ENCODE measurements at places on chromosomes 3 and 15. TPM values are rescaled to one million over a fixed set of nuclear protein-coding genes. Genes with fewer than 3 reads are reported as not detected.

Gene SLC4A7
- 50.7 TPM for total RNA-seq

Gene DOCK3
- 0.12 TPM for total RNA-seq

Gene SETD2
- total RNA-seq, result 31.4 TPM

Gene LRRC34
- total RNA-seq, result 0.74 TPM

Gene HGD
- 0.22 TPM for total RNA-seq

Gene TICRR
- total RNA-seq, result 4.6 TPM

Gene TMEM212
- total RNA-seq, result not detected

Gene DUOXA2
- not detected for total RNA-seq

Gene PPCDC
- total RNA-seq, result 12.3 TPM

Gene GOLGA8O
- total RNA-seq, result 0.17 TPM

Gene FEZF2
- total RNA-seq, result not detected

Gene GPR171
- total RNA-seq, result not detected

Gene EPB42
- not detected for total RNA-seq

Gene C3orf20
- total RNA-seq, result not detected

Gene WNT7A
- total RNA-seq, result not detected

Gene ONECUT1
- not detected for total RNA-seq

Gene AHSG
- not detected for total RNA-seq

- H3K4me3 ChIP-seq, result no peak overlapping the region
- H3K27me3 ChIP-seq, result no peaks in the 10 kb centered on the region
- H3K36me3 ChIP-seq, result no peaks in the 10 kb centered on the region
- H3K4me1 ChIP-seq, result no peaks in the 10 kb centered on the region
Observed at GRCh38 chr3:131082871-131083863, 56.5 kb downstream of the NEK11 start.

GRCh38 chr3:58586776-58587192 is 9.6 kb upstream of the FAM107A start:
- no peak overlapping the region for H3K27ac ChIP-seq
- H3K36me3 ChIP-seq, result 0 out of 2 replicates have a peak, but pooled peaks cover 6% of the 10 kb centered on the region
- no peak for DNase-seq

GRCh38 chr3:179624451-179624850 is 19.9 kb downstream of the NDUFB5 start:
- no peak overlapping the region for H3K4me3 ChIP-seq
- peaks cover 14% of the 10 kb centered on the region for H3K4me1 ChIP-seq
- DNase-seq, result peak; percentile 53
- peaks cover 38% of the 10 kb centered on the region for H3K36me3 ChIP-seq
- H3K27me3 ChIP-seq, result no peaks in the 10 kb centered on the region
- peak overlapping the region; percentile 36 for H3K27ac ChIP-seq

GRCh38 chr3:69252631-69253030 is 130.2 kb upstream of the LMOD3 start:
- no peaks in the 10 kb centered on the region for H3K4me1 ChIP-seq
- DNase-seq, result no peak
- H3K27ac ChIP-seq, result no peak overlapping the region
- no peaks in the 10 kb centered on the region for H3K36me3 ChIP-seq

DNA sequence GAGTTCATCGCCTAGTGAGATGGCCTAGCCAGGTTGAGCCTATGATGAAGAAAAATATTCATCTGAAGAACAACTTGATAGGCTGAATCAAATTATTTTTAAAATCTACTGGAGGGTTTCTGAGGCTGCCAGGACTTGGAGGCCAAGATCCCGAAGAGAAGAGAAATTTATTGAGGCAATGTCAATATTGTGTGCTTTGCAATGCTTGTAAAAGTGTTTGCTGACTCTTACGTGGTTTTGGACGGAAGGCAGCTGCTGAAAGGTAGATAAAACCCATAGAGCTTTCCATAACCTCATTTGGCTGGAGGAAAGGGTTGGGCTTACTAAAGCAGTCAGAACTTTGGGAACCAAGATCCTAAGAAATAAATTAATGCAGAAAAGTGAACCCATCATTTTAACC is 361.0 kb upstream of the IL12A start:
- DNase-seq, result no peak
- peaks cover 7% of the 10 kb centered on the region for H3K36me3 ChIP-seq
- H3K27me3 ChIP-seq, result no peaks in the 10 kb centered on the region
- no peak overlapping the region for H3K27ac ChIP-seq

DNA sequence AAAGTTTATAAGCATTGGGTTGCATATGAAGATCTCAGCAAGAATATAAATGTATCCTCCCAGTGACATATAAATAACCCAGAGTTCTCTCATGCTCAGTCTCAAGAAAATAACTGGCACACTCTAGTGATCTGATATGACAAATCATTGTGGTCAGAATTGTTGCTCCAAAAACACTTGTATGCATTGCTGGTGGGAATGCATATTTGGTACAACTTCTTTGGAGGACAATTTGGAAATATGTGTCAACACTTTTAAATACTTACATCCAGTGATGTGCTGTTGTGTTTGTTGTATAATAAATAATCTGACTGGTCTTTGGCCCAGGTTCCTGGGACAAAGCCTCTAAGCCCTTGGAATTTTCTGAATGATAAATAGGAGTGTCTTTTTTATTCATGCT is 66.7 kb upstream of the STT3B start:
- H3K36me3 ChIP-seq, result peaks cover under 1% of the 10 kb centered on the region
- H3K27ac ChIP-seq, result no peak overlapping the region
- no peak overlapping the region for H3K4me3 ChIP-seq

- H3K27ac ChIP-seq, result no peak overlapping the region
- no peak for DNase-seq
- H3K4me1 ChIP-seq, result peaks cover 9% of the 10 kb centered on the region
- H3K4me3 ChIP-seq, result no peak overlapping the region
- H3K27me3 ChIP-seq, result peaks cover 13% of the 10 kb centered on the region
Observed at GRCh38 chr15:64807051-64807749, 18.2 kb downstream of the PIF1 start.

DNA sequence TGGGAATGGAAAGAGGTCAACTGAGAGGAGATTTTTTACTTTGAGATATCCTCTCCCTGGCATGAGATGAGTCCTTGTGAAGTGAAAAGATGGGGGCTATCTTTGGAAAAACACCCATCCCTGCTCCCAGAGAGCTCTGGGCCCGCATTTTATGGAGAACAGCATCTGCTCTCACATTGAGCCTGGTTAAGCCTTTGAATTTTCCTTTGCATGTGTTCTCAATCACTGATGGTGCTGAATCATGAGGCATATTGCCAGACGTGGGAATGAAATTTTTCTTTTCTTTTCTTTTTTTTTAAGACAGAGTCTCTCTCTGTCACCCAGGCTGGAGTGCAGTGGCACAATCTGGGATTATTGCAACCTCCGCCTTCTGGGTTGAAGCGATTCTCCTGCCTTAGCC is 24.4 kb downstream of the TMEM45A start:
- no peak overlapping the region for H3K4me3 ChIP-seq
- 0 out of 2 replicates have a peak, but pooled peaks cover 5% of the 10 kb centered on the region for H3K36me3 ChIP-seq
- H3K27me3 ChIP-seq, result no peaks in the 10 kb centered on the region
- peak overlapping the region; percentile 31 for H3K27ac ChIP-seq
- peaks cover 44% of the 10 kb centered on the region for H3K4me1 ChIP-seq

DNA sequence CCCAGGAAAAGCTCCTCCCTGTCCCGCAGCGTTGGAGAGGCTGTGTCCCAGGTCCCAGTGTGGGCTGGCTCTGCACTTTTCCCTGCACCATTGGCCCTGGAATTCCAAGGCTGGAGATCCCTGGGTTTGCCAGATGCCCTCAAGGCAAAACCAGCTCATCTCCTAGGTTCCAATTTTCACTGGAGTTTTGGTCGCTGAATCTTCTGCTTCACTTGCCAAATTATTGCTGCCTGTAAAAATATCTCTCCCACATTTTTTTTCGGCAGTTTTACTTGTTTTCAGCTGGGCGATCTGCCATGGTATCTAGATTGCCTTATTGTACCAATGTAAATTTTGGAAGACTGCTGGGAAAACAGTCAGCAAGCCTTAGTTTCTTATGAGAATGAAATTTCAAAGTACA is 150.9 kb upstream of the ATP10A start:
- DNase-seq, result peak; percentile 56
- H3K27me3 ChIP-seq, result peaks cover 20% of the 10 kb centered on the region
- H3K36me3 ChIP-seq, result no peaks in the 10 kb centered on the region
- peaks cover 18% of the 10 kb centered on the region for H3K4me1 ChIP-seq
- no peak overlapping the region for H3K4me3 ChIP-seq
- no peak overlapping the region for H3K27ac ChIP-seq

- no peaks in the 10 kb centered on the region for H3K36me3 ChIP-seq
- DNase-seq, result no peak
- no peak overlapping the region for H3K4me3 ChIP-seq
- no peaks in the 10 kb centered on the region for H3K27me3 ChIP-seq
Observed at GRCh38 chr3:106734712-106735111, 642.5 kb upstream of the CCDC54 start.

DNA sequence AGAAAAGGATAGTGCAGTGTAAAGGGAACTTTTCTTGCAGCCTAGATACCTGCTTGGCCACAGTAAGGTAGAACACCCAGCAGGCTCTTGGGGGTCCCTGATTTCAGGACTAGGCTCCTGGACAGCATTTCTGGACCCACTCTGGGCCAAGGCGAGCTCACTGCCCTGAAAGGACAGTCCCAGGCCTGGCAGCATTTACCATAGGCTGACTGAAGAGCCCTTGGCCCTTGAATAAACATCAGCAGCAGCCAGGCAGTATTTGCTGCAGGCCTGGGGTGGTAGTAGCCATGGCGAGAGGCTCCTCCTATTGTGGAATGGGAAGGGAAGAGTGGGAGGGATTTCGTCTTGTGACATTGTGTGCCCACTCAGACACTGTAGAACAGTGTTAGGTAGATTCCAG is 529.2 kb downstream of the TUSC7 start:
- no peaks in the 10 kb centered on the region for H3K4me1 ChIP-seq
- DNase-seq, result no peak
- H3K36me3 ChIP-seq, result no peaks in the 10 kb centered on the region
- H3K27me3 ChIP-seq, result no peaks in the 10 kb centered on the region

- peaks cover 78% of the 10 kb centered on the region for H3K4me1 ChIP-seq
- no peak for DNase-seq
- peak overlapping the region; percentile 35 for H3K27ac ChIP-seq
- no peaks in the 10 kb centered on the region for H3K27me3 ChIP-seq
- H3K4me3 ChIP-seq, result no peak overlapping the region
Observed at GRCh38 chr3:112089956-112090886, 4.0 kb downstream of the C3orf52 start.

DNA sequence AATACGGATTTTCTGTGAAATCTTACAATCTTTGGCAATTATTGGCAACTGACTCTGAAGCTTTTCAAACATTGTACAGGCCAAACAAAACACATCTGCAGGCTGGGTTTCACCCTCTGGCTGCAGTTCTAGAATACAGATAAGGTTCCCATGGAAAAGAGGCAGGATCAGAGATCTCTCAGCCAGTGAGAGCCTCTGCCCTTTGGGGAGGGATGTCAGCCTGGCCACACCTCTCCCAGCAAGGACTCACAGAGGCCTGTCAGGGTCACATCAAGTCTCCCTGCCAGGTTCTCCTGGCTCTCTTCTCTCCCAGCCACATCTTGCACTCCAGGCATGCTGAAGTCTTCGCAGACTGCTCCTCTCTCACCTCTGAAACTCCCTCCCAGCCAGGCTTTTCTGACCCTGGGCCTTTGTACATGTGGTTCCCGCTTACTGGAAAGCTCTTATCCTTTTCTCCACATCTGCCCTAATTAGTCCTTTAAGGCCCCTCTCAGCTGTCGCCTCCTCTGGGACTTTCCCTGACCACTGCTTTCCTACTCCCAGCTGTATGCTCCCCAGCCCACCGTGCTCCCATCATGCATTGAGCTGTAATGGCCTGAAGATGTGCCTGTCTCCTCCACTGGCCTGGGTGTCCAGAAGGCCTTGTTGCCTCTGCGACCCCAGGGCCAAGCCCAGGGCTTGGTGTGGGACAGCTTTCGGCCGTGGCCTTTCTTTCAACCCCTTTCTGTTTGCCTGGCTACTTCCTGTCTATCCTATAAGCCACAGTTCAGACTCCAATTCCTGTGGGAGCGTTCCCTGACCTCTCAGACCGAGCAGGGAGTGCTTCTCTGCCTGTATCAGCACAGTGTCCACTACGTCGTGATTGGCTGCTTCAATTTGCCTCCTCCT is 4.3 kb downstream of the RBP1 start:
- H3K27ac ChIP-seq, result no peak overlapping the region
- H3K4me3 ChIP-seq, result no peak overlapping the region
- no peaks in the 10 kb centered on the region for H3K36me3 ChIP-seq

DNA sequence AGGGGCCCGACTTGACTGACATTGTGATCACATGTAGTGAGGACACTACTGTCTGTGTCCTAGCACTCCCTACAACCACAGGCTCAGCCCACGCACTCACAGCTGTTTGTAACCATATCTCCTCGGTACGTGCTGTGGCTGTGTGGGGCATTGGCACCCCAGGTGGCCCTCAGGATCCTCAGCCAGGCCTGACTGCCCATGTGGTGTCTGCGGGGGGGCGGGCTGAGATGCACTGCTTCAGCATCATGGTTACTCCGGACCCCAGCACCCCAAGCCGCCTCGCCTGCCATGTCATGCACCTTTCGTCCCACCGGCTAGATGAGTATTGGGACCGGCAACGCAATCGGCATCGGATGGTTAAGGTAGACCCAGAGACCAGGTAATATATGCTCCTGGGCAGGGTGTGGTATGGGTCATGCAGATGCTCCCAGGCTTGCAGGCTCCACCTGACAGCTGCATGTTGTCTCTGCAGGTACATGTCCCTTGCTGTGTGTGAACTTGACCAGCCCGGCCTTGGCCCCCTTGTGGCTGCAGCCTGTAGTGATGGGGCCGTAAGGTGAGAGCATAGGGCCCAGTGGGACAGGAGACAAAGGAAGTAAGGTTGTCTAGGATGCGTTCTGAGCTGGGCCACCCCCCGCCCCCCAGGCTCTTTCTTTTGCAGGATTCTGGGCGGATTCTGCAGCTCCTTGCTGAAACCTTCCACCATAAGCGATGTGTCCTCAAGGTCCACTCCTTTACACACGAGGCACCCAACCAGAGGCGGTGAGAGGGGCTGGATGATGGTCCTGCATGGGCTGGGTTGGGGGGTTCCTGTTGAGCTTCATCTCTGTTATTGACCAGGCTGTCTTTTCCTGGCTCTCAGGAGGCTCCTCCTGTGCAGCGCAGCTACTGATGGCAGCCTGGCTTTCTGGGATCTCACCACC is 4.4 kb downstream of the DALRD3 start:
- no peak overlapping the region for H3K4me3 ChIP-seq
- peaks cover 23% of the 10 kb centered on the region for H3K4me1 ChIP-seq
- peaks cover 4% of the 10 kb centered on the region for H3K27me3 ChIP-seq
- no peak for DNase-seq

- no peak overlapping the region for H3K4me3 ChIP-seq
- peaks cover 5% of the 10 kb centered on the region for H3K36me3 ChIP-seq
- H3K4me1 ChIP-seq, result peaks cover 7% of the 10 kb centered on the region
- H3K27me3 ChIP-seq, result no peaks in the 10 kb centered on the region
- no peak overlapping the region for H3K27ac ChIP-seq
Observed at GRCh38 chr3:66066963-66067617, 28.4 kb upstream of the MAGI1 start.

DNA sequence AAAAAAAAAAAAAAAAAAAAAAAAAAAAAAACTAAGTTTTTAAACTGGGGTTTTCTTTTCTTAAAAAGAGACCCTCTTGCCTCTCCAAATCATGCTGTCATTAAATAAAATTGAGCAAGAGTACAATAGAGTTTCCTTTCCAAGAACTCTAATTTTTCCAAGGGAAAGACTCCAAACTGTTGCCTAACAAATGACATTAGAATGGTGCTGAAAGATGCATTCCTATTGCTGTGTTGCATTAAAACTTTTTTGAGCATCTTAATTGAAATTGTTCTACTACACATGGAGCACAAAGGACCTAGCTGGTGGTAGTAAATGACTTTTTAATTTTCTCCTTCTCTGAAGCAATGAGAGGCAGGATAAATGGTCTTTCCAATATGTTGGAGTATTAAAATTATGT is 469.1 kb upstream of the ARHGEF26 start:
- no peak overlapping the region for H3K4me3 ChIP-seq
- H3K27ac ChIP-seq, result no peak overlapping the region
- DNase-seq, result no peak
- H3K27me3 ChIP-seq, result no peaks in the 10 kb centered on the region
